Midbrain (tissue), 1 donor: ENCODE measurements at places on chromosomes 4 and X.

DNA sequence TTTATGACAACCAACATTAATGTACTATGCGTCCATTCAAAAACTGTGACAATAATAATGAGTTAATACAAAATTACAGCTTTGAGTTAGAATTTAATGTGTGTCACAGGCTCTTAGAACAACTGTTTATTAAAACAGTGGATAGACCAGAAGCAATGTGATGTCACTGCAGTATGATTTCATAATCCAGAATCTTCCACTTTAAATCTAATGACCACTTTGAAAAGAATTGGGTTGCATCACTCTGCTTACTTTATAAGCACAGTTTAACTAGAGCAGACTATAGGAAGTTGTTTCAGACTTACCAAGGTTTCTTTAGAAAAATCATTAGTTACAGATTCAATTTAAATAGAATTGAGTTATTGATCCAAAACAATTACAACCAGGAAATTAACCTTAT is 758.5 kb downstream of the KCTD8 start:
- no peak for DNase-seq

- DNase-seq = no peak
Measured at GRCh38 chrX:95662200-95662599, 1022.4 kb upstream of the DIAPH2 start.

GRCh38 chr4:78770091-78770642 is 6.0 kb upstream of the BMP2K start:
- DNase-seq = no peak

- DNase-seq = no peak
Measured at GRCh38 chrX:16822723-16823122, 36.5 kb downstream of the TXLNG start.

GRCh38 chr4:5954056-5954760 is 61.3 kb upstream of the CRMP1 start:
- DNase-seq = no peak
